ENCODE measurements at places on chromosomes 2 and 18.

- no peak for DNase-seq
Measured at GRCh38 chr2:128341621-128342020, 23.0 kb upstream of the HS6ST1 start.

- no peak for DNase-seq
Measured at GRCh38 chr2:223585666-223586065, 16.5 kb downstream of the SCG2 start.

DNA sequence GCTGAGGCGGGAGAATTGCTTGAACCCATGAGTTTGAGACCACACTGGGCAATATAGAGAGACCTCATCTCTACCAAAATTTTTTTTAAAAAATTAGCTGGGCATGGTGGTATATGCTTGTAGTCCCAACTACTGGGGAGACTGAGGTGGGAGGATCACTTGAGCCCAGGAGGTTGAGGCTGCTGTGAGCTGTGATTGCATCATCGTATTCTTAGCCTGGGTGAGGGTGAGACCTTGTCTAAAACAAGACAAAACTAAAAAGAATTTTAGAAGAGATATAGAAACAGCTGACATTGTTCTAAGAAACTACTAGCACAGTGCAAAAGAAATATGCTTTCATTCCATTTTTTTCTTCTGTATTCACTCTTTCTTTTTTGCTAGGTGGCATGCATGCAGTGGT lies 298.4 kb downstream of the NYAP2 start:
- DNase-seq = no peak

GRCh38 chr2:72579591-72580180 lies 246.1 kb downstream of the EXOC6B start:
- DNase-seq = no peak

DNA sequence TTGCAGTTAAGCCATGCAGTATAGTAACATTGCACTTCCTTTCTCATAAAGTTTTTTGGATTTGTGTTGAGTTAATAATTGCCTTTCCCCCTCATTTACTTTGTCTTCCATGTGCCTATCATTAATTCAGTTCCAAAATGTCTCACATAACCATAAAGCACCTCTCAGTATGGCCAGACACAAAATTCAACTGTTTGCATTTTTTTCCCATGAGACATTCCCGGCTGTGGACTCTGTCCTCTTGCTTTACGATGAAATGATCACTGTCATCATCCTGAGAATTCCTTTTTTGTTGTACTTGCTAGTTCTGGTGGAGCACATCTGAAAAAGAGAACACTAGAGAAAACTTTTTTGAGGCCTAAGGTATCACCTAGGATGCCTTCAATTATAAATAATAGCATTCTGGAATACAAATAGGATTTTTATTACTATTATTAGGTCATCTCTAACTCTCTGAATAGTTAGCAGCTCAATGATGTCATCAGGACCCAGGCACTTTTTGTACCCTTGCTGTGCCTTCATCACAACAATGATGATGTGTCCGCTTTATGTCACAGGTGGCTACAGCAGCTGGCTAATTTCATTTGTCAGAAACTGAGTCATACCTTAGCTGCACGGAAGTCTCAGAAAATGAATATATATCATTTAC lies 8.5 kb upstream of the ATP8B1 start:
- no peak for DNase-seq
